ENCODE measurements at places on chromosomes 13 and 19.
A peak's percentile ranks its signal among the peaks of the same experiment; 100 is the strongest.

DNA sequence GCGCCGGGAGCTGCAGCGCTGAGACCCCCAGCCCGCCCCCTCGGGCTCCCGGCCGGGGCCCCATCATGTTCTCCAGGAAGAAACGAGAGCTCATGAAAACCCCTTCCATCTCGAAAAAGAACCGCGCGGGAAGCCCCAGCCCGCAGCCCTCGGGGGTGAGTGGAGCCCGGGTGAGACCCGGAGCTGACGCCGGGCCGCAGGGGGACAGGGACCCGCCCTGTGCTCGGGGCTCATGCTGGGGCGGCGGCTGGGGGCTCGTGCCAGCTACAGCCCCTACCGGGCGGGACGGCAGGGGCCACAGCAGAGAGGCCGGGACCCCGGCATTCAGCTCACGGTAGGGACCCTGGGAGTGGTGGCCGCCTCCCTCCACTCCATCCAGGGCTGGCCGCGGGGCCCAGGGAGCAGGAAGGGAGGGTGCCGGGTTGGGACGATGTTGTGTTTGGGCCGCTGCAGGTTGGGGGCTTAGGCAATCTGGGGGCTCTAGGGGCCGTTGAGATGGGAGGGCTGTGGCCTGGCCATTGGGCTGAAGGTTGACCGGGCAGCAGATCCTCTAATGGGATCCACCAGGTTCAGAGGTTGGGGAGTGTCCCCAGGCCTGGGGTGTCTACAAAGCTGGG is 482 bp downstream of the ARHGAP45 start:
- no peak for DNase-seq

DNA sequence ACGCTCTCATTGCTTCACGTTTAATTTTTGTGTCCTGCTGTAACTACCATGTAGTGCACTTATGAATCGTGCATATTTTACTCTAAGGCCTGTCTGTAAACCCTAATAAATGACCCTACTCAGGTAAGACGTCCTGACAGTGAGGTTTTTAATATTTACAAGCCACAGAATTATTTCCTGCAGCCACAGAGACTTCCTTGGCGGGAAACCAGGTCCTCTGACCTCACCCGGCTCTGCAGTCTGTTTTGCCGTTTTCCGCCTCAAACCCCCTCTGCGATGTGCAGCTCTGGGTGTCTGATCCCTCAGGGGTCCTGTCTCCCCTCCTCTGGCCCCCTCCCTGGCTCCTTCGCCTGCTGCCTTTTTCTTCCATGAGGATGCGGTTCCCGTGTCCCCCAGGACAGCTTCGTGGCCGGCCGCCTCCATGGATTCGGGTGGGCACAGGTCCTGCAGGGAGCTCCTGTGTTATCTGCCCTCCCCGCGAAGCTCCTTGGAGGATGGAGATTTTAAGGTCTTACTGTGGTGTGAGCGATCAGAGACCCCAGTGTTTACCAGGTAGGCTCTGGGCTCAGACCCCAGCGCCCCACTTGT is 66.3 kb downstream of the MCF2L start:
- no peak for DNase-seq

DNA sequence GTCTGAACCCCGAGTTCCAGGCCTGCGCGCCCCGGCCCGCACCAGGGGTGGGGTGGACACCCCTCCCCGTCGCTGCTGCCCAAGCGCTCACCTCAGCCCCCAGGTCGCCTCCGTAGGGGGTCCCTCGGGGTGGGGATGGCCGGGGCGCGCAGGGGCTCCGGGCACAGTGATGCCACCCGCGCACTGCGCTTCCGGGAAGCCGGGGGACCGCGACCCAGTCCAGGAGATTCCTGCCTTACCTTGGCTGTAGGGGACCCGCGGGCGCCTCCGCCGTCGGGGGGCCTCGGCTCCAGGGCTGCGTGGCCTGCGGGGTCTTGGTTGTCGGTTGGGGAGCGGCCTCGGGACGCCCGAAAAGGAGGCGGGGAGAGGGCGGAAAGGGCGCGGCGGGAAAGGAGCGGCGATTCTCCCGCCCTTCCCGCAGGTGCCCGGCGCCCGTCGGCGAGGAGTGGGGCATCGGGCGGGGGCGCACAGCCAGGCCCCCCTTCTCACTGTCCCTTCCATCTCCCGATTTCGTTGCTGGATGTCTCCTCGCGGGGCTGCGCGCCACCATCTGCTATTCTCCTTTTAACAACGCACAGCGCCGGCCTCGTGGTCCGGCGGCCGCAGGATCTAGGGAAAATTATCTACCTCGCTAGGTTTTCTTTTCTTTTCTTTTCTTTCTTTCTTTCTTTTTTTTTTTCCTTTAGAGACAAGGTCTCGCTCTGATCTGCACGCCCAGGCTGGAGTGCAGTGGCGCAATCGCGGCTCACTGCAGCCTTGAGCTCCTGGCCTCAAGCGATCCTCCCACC is at the start of gene KEAP1:
Gene KEAP1 (minus strand): TSS at position 355 of the 788 bp plus-strand sequence. CDS start 3,323 bp downstream, outside the sequence.
- peak; percentile 42 for DNase-seq

DNA sequence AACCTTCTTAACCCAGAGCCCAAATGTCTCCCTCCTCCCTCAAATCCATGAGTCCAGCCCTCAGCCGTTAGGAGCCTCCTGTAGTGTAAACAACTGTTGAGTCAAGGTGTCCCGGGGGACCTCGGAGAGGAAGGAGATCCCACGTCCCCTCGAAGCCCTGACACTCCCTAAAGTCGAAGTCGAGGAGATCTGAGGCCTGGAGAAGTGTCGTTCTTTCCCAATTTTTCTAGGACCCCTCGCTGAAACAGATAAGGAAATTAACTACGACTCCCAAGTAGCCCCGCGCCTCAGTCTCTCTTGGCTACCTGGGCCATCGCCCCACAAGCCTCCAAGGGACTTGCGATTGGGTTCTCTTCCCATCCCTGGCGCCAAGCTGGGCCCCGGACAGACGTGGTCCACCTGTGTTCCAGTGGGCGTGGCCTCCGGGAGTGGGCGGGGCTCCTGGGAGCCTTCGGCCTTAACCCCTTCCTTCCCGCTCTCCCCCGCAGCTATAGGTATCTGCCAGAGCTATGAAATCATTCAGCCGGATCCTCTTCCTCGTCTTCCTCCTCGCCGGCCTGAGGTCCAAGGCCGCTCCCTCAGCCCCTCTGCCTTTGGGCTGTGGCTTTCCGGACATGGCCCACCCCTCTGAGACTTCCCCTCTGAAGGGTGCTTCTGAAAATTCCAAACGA is 869 bp downstream of the GFY start:
- no peak for DNase-seq

- DNase-seq: no peak
Measured at GRCh38 chr13:51601601-51602565, 17.6 kb downstream of the WDFY2 start.

- no peak for DNase-seq
Measured at GRCh38 chr19:31946491-31946890, 398.9 kb upstream of the ZNF507 start.

- no peak for DNase-seq
Measured at GRCh38 chr19:42497492-42498168, 30.7 kb downstream of the CEACAM1 start.

DNA sequence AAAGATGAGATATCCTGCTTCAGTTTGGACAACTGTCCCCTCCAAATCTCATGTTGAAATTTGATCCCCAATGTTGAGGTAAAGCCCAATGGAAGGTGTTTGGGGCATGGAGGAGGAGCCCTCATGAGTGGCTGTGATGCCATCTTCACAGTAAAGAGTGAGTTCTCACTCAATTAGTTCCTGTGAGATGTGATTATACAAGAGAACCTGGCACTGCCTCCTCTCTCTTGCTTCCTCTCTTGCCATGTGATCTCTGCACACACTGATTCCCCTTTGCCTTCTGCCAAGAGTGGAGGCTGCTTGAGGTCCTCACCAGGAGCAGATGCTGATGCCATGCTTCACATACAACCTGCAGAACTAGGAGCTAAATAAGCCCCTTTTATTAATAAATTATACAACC is 86.9 kb downstream of the HSPH1 start:
- no peak for DNase-seq

DNA sequence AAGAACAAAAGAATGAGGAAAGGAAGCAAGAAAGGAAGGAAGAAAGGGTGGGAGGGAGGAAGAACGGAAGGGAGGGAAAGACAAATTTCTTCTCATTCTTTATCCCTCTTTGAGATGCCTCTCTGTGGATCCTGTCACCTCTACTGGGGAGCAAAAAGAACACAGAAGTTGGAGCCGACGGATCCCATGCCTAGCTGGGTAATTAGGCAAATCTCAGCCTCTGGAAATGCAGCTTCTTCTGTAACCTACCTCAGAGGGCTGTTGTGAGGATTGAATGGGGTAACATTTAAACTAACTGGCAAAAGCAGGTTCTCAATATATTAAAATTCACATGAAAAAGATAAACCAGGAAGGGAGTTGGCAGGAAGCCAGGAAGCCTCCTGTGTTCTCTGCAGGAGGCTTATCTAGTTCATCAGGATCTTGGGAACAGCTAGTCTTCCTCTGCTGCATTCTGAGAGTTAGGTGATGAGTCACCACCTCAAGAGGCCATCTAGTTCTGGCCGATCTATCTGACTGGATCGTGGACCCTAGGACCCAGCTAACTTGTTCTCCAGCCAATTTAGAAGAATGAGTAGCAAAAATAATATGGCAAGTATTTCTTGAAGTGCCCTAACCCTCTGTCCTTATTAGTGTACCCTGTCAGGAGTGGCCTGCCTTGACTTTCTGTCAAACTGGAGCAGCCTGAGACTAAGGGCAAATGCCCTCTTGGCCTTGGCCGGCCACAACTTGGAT is 15.2 kb upstream of the CPB2 start:
- DNase-seq: peak; percentile 56

DNA sequence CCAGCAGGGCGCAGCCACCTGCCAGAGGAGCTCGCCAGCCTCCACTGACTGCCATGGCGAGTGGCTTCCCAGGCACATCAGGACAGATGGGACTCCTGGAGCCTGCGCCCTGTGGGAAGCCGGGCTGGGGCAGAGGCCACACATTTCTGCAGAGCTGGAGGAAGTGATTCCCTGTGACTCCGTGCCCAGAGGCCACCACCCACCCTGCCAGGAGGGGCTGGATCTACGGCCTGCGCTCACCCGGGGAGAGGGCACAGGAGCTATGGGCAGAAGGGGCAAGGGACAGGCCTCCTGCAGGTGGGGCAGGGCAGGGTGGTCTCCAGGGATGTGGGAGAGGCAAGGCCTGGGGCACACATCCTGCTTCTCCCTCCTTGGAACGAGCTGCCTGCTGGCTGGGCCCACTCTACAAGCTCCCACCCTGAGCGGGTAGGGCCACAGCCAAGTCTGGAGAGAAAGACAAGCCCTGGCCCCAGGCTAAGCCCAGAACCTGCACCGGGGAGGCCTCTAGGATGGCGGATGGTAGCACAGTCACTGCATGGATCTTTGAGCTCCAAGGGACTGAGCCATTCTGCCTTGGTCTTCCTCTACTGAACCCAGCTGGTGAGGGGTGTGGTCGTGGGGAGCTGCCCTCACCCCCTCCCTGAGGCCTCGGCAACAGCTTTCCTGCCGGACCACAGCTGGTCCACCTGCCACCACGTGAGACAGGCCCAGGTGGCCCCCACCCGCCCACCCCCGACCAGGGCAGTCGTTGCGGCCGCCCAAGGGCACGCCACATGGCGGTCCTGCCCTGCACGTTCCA is 40.6 kb downstream of the CEBPG start:
- no peak for DNase-seq

DNA sequence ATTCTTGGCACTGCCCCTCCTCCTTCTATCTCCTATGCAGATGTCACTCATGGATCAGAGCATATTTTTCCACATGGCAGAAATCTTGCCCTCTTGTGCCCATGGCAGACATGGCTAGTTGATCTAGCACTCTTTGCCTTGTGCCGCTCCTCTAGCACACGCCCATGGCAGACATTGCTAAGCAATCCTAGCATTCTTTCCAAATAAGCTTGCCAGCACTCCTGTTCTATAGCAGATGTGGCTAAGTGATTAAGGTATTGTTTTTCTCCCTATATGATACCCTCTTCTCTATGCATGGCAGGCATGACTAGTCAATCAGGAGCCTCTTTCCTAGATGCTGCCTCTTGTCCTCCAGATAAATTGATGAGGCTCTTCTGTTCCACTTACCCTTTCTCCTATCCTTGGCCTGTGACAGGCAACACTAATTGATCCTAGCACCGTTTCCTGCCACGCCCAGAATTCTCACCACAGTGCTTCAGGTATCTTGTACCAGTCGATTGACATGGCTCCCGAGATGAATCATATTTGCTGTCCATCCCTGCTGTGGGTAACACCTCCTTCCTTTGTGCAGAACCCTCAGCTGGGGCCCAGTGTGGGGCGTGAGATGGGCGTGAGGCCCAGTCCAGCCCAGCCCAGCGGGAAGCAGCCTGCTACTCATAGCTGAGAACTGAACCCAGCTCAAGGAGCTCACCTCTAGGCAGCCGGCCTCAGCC is 26.9 kb downstream of the TMED1 start:
- DNase-seq: peak; percentile 43

- no peak for DNase-seq
Measured at GRCh38 chr13:20241593-20241992, 9.5 kb upstream of the GJB6 start.

DNA sequence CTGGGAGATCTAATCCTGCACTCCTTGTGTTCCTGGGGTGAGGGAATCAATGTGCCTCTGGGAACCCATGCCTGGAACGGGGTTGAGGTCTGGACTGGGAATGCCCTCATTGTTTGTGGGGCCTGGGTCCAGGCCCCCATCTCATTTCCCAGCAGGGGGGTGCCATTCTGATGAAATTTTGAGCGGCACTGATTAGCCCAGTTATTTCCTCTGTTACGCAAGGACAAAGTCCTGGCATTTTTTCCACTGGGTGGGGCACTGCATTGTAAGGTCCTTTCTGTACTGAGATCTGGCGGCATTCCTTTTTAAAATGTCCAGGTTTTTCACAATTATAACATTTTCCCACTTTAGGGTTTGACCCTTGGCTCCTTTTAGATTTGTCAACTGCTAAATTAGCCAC is 14.8 kb downstream of the FPR3 start:
- peak; percentile 22 for DNase-seq

GRCh38 chr19:934865-935479 is 9.1 kb downstream of the ARID3A start:
- DNase-seq: no peak

- DNase-seq: no peak
Measured at GRCh38 chr19:35225951-35226350, 2.6 kb downstream of the FAM187B start.

GRCh38 chr13:31860002-31860401 is 120.7 kb downstream of the RXFP2 start:
- no peak for DNase-seq

- no peak for DNase-seq
Measured at GRCh38 chr13:51048166-51048461, 63.0 kb downstream of the C13orf42 start.

DNA sequence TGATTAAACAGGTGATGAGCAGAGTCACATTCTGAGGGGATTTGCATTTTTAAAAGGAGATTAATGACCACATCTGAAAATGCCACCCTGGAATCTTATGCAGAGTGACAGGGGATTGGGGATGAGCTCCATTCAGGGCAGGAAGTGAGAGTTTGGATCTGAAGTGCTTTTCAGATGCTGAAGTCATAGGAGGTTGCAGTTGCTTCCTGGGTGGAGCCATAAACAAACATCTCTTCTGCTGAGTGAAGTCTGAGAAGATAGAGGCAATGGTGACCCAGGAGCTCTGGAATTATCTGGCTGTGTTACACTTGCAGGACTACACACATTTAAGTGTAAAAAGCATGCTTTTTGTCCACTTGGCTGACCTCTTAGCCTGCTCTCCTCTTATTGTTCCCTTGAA is 51.4 kb upstream of the PSG8 start:
- DNase-seq: peak; percentile 45

GRCh38 chr19:30344446-30345425 is 27.4 kb upstream of the ZNF536 start:
- DNase-seq: no peak
